Memory B cell (primary cell): ENCODE measurements at places on chromosomes 7 and 10.

GRCh38 chr7:158811461-158811860 lies 17.8 kb downstream of the ESYT2 start:
- no peak for DNase-seq

DNA sequence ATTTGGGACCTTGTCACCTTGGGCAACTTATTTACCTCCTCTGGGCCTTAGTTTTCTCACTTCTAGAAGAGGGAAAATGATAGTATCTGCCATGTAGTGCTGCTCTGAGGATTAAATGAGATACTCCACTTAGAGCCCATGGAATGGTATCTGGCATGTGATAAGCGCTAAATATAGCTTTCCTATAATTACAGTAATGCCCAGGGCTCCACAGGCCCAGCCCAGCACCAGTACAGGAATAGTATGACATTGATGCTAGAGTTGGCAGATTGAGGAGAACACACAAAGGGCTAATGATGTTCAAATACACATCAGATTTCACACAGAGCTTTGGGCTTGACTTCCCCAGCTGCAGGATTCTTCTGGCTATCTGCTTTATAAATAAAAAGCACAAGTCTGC lies 34.9 kb downstream of the FAS start:
- DNase-seq, result no peak

- DNase-seq, result no peak
These were observed 3.1 kb downstream of the CD36 start for GRCh38 chr7:80641548-80641947.

DNA sequence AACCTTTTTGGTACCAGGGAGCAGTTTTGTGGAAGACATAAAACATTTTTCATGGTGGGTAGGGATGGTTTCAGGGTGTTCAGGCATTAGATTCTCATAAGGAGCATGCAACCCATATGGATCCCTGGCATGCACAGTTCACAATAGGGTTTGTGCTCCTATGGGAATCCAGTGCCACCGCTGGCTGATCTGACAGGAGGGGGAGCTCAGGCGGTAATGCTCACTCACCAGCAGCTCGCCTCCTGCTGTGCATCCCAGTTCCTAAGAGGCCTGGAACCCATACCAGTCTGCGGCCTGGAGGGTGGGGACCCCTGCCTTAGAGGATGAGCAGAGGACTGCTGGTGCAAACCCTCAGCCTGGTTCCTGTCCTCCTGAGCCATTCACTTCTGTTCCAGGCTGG lies 561.7 kb downstream of the SDK1 start:
- no peak for DNase-seq

- no peak for DNase-seq
These were observed 181.2 kb downstream of the KCNMA1 start for GRCh38 chr10:77456414-77456813.

DNA sequence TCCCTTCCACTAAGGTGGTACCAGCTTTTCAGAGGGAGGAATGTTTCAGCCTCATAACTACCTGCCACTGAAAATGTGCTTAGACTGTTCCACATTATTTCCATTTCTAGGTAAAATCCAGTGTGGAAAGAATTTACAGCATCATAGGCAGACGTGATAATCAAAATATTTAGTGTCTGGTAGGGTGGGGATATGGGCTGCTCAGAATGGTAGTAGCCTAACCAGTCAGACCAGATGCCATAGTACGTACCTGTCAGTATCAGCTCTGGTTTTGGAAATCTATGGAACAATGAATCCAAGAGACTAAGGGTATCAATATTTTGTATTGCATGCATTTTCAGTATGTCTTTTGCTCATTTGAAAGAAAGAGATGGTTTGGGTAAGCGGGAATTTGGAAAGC lies 76.8 kb upstream of the APBB1IP start:
- no peak for DNase-seq

- DNase-seq, result no peak
These were observed 17.9 kb upstream of the HIBADH start for GRCh38 chr7:27680610-27681009.

GRCh38 chr10:93773120-93773519 lies 15.4 kb downstream of the LGI1 start:
- DNase-seq, result no peak

GRCh38 chr10:63819753-63820329 lies 298.6 kb downstream of the REEP3 start:
- no peak for DNase-seq

- DNase-seq, result no peak
These were observed 150.0 kb upstream of the BET1 start for GRCh38 chr7:94154182-94154581.

DNA sequence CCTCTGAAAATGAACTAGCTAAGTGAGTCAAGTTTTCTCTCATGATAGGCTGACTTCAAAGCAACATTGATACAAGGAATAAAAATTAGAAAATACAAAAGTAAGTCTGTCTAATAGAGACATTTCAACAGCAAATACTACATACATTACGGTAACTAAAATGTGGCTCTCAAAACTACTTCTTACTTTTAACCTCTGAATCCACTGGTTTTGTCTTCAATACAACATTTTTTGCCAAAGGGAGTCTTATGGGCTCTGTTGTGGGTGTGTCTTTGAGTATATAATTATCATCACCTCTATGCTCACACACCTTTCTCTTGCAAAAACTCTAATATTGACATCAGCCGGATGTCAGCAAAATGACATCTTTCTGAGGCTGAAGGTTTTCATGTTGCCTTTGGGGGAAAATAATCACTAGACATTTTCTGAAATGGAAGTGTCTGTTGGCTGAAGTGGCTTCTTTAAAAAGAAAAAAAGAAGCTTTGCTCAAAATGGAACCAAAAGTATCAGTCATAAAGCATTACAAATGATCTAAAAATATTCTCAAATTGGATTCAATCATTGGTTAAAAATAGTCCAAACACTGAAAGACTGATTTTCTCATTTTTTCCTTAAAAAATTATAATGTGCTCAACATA lies 41.8 kb upstream of the FAM133B start:
- DNase-seq, result no peak

- DNase-seq, result no peak
These were observed 4.8 kb downstream of the ADCYAP1R1 start for GRCh38 chr7:31056775-31057346.
